ENCODE measurements at places on chromosomes 3 and 15.

DNA sequence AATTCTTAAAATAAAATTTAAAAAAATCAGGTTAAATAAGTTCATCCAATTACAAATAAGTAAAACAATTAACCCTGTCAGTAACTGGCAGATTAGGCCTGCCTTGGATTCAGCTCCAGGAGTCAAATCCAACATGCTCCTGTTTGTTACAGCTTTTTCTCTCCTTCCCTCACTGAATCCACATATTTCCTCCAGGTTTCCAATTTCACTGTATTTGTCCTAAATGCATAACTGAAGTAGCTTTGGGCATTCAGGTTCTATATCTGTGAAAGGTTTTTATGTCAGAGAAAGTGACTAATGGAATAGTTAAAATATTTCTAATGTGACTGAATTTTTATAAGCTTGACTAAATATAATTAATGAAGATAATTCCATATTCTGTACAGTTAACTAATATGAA, 79.7 kb downstream of the IFT80 start:
- DNase-seq, result no peak

- no peak for DNase-seq
Measured at GRCh38 chr15:69610858-69611257, 158.2 kb downstream of the RPLP1 start.

GRCh38 chr3:53975382-53975781, 83.7 kb upstream of the SELENOK start:
- no peak for DNase-seq

DNA sequence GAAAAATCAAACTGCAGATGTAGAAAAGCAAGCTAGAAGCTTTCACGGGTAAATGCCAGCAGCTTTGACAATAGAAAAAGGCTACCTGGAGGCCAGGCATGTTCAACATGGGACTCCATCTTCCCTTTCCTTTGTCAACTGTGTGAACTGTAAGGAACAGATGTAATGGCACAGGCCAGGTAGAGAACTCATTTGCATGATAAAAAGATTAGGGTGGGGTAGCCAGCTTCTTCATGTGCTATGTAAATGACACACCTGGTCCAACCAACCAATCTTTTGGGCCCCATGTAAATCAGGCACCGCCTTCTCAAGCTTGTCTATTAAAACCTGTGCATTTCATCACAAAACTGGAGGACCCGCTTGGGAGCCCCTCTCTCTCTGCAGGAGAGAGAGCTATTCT, 686.5 kb upstream of the GOLIM4 start:
- no peak for DNase-seq

GRCh38 chr15:61582092-61582491, 353.0 kb upstream of the RORA start:
- DNase-seq, result no peak

- no peak for DNase-seq
Measured at GRCh38 chr15:29835301-29835700, 13.0 kb upstream of the TJP1 start.

DNA sequence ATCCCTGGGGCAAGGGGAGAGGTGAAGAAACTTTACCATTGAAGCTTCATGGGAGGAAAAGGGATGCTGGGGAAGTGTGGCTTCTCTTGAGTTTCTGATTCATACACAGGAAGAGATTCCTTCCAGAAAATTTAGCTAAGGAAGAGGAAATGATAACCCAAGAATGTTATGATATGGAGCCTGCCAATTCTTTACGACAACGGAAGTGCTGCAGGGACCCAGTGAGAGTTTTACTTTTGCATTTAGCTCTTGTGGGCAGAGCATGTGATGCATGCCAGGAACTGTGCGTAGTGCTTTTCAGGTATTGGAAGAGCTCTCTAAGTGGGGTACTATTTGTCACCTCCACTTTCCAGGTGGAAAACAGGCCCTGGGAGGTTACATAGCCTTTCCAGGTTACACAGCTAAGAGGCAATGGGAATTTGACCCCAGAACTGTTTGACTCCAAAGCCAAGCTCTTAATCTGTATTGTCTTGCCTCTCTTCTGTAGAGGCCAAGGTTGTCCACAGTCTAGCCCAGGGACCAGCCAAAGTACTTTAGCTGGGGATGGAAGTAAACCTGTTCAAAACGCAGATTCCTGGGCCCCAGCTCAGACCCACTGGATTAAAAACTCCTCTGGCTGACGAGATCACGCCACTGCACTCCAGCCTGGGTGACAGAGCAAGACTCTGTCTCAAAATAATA, 23.0 kb downstream of the CMTM7 start:
- DNase-seq, result no peak

DNA sequence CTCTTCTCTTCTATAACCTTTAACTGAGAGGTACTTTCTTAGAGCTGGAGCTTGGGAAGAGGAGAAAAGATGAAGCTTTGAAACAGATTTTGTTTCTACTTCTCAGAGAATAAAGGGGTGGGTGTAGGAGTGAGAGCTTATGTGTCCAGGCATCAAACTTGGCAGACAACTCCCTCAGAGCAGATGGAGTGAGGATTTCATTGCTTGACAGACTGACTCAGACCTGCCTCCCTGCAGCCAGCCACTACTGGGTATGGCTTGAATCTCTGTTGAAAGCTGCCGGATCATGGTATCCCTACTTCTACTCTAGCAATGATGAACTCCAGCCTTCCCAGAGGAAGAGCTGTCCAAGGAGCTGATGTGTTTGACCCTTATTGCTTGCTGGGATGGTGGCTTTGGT, 36.7 kb downstream of the SYN2 start:
- no peak for DNase-seq

- DNase-seq, result no peak
Measured at GRCh38 chr3:87719060-87719459, 339.7 kb downstream of the CGGBP1 start.

GRCh38 chr3:110589341-110589740, 482.3 kb upstream of the NECTIN3 start:
- DNase-seq, result no peak

GRCh38 chr3:186152361-186152798, 43.5 kb upstream of the ETV5 start:
- no peak for DNase-seq

DNA sequence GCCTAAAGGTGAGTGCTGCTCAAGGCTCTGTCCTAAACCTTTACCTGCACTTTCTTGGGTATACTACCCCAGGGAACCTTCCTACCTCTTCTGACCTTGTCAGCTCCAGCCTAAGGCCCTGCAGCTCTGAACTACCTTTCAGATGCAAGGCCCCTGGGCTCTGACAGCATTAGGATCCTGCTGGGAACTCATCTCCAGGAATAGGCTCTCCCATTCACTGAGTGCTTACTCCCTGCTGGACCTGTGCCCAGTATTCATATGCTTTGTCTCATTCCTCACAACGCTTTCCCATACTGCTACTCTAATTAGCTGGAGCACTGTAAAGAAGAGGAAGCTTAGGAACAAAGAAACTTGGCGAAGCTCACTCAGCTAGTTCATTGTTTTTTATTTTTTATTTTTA, 53.8 kb upstream of the RAB6B start:
- no peak for DNase-seq

- no peak for DNase-seq
Measured at GRCh38 chr3:4398941-4399245, 68.2 kb downstream of the SUMF1 start.

GRCh38 chr15:39180030-39180429, 400.8 kb upstream of the THBS1 start:
- no peak for DNase-seq

- DNase-seq, result no peak
Measured at GRCh38 chr15:77097248-77097721, 26.4 kb upstream of the TSPAN3 start.

- no peak for DNase-seq
Measured at GRCh38 chr3:71107926-71108325, 475.6 kb downstream of the FOXP1 start.

DNA sequence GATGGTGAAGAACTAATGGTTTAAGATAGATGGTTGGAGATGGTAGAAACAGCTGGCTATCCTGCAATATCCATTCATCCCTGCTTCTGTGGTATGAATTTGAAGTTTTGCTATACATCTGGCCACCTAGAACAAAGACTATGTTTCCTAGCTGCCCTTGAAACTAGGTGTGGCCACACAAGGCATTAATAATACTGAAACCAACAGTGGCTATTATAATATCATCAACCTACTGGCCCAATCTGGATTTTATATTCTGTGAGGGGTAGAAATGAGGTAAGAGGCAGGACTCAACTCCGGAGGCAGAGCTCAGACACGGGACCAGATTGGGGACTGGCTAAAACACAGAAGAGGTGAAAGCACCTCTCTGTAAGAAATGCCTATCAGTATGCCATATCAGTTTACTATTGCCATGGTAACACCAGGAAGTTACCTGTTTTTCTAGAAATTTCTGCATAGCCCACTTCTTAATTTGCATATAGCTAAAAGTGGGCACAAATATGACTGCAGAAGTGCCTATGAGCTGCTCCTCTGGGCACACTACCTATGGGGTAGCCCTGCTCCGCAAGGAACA, 8.4 kb downstream of the IFT80 start:
- no peak for DNase-seq

- DNase-seq, result no peak
Measured at GRCh38 chr3:183984749-183985729, 32.6 kb downstream of the ABCC5 start.

GRCh38 chr3:194056731-194057415, 79.1 kb upstream of the HES1 start:
- no peak for DNase-seq

DNA sequence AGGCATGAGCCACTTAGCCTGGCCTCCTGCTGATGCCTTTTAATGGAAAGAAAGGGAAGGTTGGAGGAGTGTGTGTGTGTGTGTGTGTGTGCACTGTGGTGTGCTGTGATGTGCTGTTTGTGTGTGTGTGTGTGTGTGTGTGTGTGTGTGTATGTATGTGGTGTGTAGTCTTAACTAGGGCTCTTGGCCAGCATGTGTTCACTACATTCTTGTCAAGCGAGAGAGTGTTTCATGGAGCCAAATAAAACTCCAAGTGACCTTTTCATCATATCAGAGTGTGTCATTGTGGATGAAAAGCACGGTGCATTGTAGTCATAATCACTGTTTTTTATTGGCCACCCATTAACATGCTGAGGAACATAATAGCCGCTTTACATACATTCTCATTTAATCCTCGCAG, 30.8 kb upstream of the BHLHE40 start:
- DNase-seq, result no peak

GRCh38 chr3:159787178-159787574, 201.5 kb upstream of the IL12A start:
- no peak for DNase-seq

DNA sequence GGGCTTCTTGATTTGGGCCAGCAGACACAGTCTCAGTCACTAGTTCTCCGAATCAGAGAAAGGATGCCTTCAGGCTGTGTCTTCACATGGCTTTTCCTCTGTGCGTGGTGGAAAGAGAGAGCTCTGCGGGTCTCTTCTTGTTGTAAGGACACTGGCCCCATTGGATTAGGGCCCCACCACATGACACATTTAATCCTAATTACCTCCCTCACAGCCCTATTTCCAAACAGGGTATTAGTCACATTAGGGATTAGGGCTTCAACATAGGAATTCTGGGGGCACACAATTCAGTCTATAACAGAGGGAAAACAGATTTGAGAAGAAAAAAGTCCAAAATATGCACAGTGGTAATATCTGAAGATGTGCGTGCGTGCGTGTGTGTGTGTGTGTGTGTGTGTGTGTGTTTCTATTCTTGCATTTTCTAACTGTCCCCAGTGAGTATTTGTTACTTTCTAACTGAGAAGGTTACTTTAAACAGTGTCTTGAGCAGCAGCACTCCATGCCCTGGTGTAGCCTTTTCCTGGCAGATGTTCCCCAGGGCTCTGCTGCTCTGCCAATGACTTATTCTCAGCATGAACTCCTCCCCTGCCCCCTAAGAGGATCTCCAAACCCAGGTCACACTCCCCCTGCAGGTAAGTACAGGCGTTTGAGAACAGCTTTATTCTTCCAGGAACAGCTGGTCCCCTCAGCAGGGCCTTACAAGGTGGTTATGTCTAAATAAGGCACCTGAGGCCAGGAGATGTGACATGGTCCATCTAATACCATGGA, 72.9 kb downstream of the RPL39L start:
- DNase-seq, result no peak

DNA sequence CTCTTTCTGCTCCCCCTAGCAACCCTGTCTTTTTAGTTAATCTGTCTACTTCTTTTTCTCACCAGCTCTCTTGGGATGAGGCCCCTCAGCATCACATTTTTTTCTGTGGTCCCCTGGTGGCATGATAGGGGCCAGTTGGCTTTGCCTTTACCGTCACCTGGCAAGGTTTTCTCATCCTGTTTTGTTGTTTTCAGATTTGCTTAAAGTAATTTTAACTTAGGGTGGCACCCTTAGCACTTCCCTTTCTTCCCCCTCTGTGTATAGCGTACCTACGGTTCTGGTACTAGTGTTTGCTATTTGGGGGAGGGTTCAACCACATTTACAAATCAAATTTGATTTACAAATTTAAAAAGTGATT, 35.6 kb downstream of the PDCD6IP start:
- no peak for DNase-seq

GRCh38 chr3:117921411-117921810, 1113.2 kb downstream of the IGSF11 start:
- no peak for DNase-seq

- no peak for DNase-seq
Measured at GRCh38 chr3:194617827-194618226, 15.4 kb downstream of the TMEM44 start.

GRCh38 chr3:8420612-8421011, 81.0 kb upstream of the LMCD1 start:
- DNase-seq, result no peak

GRCh38 chr15:58852347-58852746, 81.1 kb downstream of the SLTM start:
- DNase-seq, result no peak

DNA sequence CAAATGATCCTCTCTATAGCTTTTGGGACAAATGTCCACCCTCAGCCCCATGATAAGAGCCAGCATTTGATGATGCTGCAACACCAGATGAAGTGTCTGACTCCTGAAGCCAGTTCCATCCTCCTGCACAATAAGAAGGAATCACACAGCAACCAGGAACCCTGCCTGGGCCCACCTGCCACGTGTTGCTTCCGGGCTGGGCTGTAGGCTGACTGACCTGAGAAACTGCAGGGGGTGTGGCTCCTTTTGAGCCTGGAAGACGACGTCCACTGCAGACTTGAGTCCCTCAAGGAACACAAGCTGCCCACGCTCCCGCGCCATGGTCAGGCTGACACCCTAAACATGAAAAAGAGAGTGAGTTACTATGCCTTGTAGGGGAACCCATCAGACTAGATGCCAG, 9.4 kb downstream of the ELP6 start:
- DNase-seq, result no peak

GRCh38 chr15:68354923-68355322, 77.0 kb downstream of the ITGA11 start:
- no peak for DNase-seq

DNA sequence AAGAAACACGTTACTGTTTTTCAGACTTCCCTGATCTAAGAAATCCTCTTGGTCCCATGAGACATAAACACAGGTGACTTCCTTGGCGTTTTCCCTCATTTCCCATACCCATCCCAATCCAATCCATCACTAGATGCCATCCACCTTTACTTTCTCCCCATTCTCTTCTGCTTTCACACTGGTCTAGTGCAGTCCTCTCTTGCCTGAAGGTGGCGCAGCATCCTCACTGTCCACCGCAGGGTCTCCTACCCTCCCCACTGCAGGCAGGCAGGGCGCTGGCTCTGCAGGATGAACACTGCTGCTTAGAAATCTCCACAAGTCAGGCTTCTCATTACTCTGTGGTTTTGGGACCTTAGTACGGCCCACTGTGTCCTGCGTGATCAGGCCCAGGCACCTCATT, 58.2 kb downstream of the RAB7A start:
- DNase-seq, result no peak
